HS-5 (cell line): ENCODE measurements at places on chromosomes 13 and 19.
A peak's percentile ranks its signal among the peaks of the same experiment; 100 is the strongest.

GRCh38 chr13:112842343-112842856 is 126.6 kb upstream of the MCF2L start:
- no peak for DNase-seq

DNA sequence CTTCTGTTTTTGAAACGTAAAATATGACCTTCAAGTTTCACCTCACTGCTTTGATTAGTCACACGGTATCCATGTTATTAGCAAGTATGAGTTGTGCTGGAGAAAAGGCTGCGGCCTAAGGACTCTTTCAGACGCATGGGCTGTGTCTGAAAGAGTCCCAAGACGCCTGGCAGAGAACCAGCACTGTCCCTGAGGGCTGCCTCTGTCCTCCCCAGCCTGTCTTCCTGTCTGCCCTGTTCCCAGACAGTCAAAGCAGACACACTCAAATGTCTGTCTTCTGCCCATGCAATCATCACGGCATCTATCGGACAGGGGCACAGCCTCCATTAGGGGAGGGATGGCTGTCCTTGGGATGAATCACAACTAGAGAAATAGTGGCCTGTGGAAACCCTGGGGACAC is 65.5 kb downstream of the DPY19L3 start:
- no peak for DNase-seq

DNA sequence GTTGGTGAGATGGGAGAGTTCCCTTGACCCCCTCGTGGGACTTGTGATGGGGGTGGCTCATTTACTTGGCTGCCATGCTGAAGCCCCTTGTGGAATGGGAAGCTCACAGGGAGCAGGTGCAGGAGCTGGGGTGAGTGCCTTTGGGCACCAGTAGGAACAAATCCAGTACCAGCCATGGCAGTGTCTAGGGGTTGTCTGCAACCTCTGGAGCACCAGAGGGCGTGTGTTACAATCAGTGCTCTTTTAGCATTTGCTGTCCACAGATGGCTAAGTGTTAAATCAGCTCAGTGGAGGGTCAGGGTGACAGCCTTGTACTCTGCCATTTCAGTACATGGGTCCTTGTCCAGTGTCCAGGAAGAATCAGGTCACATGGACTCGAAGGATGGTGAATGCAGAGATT is 75.6 kb downstream of the ATP8A2 start:
- no peak for DNase-seq

GRCh38 chr19:16886305-16886880 is 2.4 kb upstream of the F2RL3 start:
- no peak for DNase-seq

- no peak for DNase-seq
Observed at GRCh38 chr13:46396341-46396740, 9.3 kb upstream of the RUBCNL start.

DNA sequence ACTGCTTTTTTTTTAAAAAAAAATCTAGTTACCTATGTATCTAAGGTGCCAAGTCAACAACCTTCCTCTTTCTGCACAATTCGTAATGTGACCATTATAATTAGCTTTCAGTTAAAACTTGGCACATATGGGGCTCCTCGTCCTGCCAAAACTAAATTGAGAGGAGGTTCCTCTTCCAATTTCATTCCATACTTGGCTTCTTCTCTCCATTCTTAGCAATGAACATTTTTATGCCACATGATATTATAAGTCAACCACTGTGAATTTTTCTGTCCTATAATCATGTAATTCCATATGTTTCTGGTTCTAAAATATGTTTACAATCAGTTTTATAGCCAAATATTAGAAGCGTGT is 177.0 kb downstream of the DCLK1 start:
- DNase-seq = no peak

- no peak for DNase-seq
Observed at GRCh38 chr19:35596366-35596999, 10.5 kb downstream of the PMIS2 start.

DNA sequence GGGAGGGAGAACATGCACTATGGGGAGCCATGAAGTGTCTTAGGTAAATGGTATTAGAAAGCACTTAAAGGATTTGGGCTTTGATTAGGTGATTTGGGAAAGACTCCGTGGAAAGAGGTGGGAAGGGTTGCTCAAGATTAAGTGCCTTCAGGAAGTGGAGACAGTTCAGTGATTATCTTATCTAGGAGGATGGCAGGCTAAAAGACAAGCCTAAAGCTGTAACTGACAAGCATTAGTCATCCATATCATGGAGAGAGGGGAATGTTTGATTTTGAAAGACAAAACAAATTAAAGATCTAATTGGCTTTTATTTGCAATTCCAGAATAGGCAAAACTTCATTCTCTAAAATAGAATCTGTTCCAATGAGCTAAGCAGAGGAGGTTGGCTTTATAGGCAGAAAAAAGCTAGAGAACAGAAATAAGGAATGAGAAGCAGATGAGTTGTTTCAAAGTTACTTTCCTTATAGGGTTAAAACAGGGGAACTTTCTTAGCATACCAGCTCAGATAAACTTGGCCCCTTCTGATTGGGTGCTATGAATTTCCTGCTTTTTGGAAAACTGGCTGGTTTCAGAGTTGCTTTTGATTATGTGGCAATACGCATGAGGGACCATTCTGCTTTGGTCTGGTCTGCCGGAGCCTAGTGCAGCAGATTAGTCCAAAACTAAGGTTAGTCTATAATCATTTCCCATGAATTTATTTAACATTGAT is 1.8 kb upstream of the DIAPH3 start:
- no peak for DNase-seq

DNA sequence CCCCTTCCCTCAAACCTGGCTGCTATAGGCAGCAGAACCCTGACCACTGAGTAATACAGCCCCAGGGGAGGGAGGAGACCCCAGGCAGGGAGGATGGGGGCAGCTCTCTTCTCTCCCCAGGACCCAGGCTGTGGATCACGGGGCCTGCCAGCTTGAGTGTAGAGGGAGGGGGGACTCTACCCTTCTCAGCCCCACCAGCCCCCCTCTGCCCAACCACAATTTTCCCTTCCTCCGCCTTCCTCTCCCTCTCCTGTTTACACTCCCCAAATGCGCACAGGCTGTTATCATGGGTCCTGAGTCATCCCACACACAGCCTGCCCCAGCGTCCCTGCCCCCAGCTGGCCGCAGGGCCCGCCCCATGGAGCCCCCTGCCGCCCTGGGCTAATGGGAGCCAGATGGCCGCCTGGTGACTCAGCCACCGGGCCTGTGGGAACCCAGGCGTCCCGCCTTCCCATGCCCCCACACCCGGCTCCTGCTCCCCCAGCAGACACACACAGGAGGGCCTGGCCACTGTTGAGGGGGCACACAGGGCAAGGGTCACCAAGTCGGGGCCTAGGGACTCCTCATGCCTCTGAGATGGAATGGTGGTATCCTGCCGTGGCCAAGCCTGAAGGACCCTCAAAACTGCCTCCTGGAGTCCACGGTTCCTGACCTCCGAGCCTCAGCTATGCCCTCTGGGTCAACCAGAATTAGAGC is 13.6 kb downstream of the CCDC97 start:
- peak; percentile 73 for DNase-seq

- no peak for DNase-seq
Observed at GRCh38 chr13:43348397-43348796, 325.0 kb downstream of the DNAJC15 start.

GRCh38 chr13:113164492-113164891 is 6.0 kb downstream of the PROZ start:
- no peak for DNase-seq

DNA sequence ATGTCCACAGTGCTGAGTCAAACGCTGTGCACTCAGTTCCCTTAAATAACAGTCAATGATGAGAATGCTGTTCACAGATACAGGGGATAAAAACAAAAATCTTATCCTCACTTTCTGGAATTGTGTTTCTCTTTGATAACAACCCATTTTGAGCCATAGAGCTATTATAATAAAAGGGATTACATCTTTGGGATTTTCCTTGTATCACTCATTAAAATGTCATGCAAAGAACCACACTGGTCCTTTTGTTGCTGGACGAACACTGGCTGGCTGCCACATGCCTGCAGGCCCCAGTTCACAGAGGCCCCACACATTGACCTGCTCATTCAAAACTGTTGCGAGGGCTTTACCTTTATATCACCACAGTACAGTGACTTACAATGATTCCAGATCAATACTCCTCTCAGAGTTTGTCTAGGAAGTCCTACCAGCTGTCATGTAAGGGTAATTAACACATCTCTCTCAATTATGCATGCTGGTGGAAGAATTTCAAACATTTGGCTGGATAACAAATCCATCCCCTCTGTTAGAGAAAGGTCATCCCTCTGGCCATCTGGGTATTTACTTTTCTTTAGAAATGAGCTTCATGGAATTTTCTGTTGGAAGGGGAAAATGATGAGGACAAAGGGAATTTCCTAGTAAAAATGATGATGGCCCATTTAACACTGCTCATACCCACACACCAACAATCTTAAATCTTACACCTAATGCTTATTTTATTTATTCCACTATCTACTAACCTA is 85.9 kb downstream of the MBNL2 start:
- peak; percentile 32 for DNase-seq

- no peak for DNase-seq
Observed at GRCh38 chr13:75803164-75803611, 167.1 kb downstream of the LMO7 start.

- DNase-seq = no peak
Observed at GRCh38 chr13:22103046-22104027, 432.5 kb downstream of the FGF9 start.

DNA sequence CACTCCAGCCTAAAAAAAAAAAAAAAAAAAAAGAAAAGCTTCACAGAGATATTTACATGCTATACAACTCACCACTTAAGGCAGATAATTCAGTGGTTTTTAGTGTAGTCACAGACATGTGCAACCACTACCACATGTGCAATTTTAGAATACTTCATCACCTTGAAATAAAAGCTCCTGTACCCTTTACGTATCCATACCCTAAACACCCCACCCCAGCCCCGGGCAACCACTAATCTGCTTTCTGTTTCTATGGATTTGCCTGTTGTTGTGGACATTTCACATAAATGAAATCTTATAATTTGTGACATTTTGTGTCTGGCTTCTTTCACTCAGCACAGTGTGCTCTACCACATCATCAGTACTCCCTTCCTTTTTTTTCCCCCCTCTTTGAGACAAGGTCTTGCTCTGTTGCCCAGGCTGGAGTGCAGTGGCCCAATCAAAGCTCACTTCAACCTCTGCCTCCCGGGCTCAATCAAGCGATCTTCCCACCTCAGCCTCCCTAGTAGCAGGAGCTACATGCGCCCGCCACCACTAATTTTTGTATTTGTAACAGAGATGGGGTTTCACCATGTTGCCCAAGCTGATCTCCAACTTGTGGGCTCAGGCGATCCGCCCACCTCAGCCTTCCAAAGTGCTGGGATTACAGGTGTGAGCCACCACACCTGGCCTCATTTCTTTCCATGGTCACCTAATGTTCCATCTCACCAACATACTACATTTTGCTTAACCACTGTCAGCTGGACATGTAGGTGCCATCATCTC is 4.0 kb downstream of the DDX39A start:
- DNase-seq = no peak

DNA sequence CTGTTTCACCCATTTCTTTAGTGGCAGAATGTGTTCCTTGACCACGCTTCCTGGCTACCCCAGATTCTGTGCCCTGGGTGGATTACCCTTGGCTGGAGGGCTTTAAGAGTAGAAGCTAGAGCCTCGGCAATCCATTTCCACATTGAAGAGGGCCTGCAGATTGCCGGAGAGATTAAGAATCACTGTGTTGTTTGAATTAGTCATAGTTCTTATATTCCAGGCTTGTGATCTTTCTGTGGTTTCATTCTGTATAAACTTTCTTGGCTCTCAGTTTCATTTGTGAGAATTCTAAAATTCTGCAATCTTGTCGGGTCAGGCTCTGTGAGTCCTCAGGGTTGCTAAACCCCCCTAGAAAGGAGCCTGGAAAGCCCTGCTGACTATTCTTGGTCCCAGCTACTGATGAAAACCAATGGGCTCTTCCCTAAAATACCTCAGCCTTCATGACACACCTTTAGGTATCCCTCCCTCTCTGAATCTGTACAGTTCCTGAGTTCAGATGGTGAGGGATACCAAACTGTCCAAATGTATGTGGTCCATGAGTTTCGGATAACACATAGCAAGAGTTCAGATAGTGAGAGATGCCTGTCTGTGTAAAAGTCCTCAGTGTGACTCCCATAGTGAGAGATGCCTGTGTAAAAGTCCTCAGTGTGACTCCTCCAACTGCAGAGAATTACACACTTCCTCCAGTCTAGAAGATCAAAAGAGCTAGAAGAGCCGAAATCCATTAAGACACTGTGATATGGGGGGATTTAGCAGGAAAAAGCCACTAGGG is 4.3 kb downstream of the PHF11 start:
- DNase-seq = no peak

DNA sequence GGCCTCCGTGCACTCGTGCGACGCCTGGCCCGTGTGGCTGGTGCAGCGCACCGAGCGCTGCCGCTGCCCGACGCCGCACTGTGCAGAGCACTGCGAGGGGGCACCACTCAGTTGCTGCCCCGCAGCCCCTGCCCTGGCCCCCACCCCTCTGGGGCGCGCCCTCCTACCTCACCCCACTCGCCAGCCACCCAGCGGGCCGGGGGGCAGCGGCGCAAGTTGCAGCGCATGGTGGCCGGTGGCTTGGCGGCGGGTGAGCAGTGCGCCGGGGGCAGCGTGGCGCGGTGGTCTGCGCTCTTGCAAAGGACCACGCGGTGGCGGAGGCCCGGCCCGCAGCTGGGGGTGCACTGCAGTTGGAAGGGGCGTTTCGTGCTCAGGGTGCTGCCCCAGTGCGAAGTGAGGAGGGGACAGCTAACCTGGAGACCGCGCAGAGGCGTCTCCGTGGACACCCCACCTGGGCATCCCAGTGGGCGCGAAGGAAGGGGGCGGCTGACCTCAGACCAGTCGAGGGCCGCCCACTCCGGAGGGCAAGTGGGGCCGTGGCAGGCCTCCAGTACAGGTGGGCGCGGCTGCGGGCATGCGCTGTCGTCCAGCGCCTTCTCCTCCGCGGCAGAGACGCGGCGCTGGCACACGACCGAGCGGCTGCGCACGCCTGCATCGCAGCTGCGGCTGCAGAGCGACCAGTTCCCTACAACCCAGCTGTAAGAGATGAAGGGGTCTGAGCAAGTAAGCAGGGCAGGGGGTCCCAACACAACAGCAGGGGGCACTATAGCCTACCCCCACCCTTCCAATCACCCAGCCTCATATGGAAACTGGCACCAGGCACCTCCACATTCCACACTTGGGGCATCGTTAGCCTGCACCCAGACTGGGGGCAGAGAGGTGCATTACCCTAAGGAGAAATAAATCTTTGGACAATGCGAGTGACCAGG is 8.0 kb upstream of the MYO1F start:
- no peak for DNase-seq

DNA sequence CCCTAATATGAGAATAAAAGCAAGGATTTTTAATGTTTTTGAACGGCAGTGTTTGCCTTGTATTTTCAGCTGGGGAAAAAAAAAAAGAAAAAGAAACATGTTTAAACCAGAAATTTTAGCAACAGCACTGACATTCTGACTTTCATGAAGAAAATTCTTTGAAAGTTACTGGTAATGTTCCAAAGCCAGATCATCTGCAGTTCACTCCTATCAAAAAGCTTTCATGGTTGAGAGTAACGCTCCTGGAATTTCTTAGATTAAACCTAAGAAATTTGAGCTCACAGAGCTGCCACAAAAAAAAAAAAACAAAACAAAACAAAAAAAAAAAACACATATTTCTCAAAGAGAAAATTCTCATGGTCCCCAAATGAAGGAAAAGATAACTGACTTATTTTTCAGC is 1106.7 kb downstream of the EFNB2 start:
- DNase-seq = no peak

- no peak for DNase-seq
Observed at GRCh38 chr13:39836038-39836437, 180.6 kb downstream of the COG6 start.

- no peak for DNase-seq
Observed at GRCh38 chr13:29648760-29649159, 53.3 kb upstream of the SLC7A1 start.
